ENCODE measurements at places on chromosomes 7 and 10.

DNA sequence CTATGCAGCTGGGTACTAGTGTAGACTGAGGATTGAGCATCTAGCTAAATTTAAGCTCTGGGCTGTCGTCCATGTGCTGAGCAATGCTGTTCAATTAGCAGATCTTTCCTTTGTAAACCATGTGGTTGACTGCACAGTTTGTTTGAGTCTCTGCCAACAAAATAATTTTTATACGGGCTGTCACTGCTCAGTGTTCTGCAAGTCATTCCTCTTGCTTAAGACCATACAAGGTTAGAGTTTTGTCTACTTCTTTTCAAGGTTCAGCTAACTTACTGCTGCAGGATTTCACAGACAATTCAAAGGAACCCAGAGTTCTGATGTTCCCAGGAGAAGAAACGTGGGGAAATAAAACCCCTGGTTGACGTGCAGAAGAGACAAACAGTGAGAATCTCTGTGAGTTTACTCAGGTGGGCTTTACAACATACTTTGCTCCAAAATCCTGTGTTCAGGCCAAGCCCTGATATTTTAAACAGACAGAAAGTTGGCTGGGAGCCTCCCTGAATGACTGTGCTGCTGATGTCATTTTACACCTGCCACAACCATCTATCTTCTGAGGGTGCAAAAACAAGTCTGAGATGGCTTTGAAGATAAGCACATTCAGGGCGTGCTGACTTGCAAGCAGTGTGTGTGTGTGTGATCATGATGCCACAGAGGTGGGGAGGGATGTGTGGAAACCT is 177.1 kb upstream of the SVIL start:
- H3K4me3 ChIP-seq, result no peak overlapping the region
- peaks cover 2% of the 10 kb centered on the region for H3K27me3 ChIP-seq
- H3K27ac ChIP-seq, result peak overlapping the region; percentile 75
- peaks cover 20% of the 10 kb centered on the region for H3K4me1 ChIP-seq
- H3K36me3 ChIP-seq, result no peaks in the 10 kb centered on the region

GRCh38 chr7:107161415-107161814 is 7.4 kb upstream of the HBP1 start:
- H3K27me3 ChIP-seq, result no peaks in the 10 kb centered on the region
- H3K36me3 ChIP-seq, result no peaks in the 10 kb centered on the region
- no peaks in the 10 kb centered on the region for H3K4me1 ChIP-seq
- no peak for DNase-seq

GRCh38 chr10:99850021-99850766 is 67.8 kb downstream of the ABCC2 start:
- no peak overlapping the region for H3K4me3 ChIP-seq
- DNase-seq, result peak; percentile 85
- H3K36me3 ChIP-seq, result no peaks in the 10 kb centered on the region
- H3K4me1 ChIP-seq, result peaks cover 20% of the 10 kb centered on the region
- no peaks in the 10 kb centered on the region for H3K27me3 ChIP-seq

DNA sequence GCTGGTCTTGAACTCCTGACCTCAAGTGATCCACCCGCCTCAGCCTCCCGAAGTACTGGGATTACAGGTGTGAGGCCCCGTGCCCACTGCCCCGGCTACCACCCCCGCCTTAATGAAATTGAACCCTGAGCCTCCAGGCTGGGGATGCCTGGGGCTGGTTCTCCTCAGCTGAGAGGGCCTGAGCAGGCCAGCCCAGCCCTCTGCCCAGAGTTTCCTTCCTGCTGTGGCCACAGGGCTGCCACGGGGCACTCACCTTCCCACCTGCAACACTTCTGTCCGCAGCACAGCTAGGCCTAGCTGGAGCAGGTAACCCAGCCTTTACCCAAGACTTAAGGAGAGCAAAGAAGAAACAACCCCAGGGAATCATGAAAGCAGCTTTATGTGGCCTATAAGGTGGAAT is 78.1 kb upstream of the ANLN start:
- no peaks in the 10 kb centered on the region for H3K27me3 ChIP-seq
- peaks cover 3% of the 10 kb centered on the region for H3K4me1 ChIP-seq
- no peak overlapping the region for H3K4me3 ChIP-seq
- H3K36me3 ChIP-seq, result no peaks in the 10 kb centered on the region
- H3K27ac ChIP-seq, result no peak overlapping the region
- DNase-seq, result no peak

- no peaks in the 10 kb centered on the region for H3K4me1 ChIP-seq
- H3K27me3 ChIP-seq, result no peaks in the 10 kb centered on the region
- H3K27ac ChIP-seq, result no peak overlapping the region
- H3K4me3 ChIP-seq, result no peak overlapping the region
- no peaks in the 10 kb centered on the region for H3K36me3 ChIP-seq
- no peak for DNase-seq
Measured at GRCh38 chr10:37765216-37765615, 92.2 kb downstream of the ZNF248 start.

DNA sequence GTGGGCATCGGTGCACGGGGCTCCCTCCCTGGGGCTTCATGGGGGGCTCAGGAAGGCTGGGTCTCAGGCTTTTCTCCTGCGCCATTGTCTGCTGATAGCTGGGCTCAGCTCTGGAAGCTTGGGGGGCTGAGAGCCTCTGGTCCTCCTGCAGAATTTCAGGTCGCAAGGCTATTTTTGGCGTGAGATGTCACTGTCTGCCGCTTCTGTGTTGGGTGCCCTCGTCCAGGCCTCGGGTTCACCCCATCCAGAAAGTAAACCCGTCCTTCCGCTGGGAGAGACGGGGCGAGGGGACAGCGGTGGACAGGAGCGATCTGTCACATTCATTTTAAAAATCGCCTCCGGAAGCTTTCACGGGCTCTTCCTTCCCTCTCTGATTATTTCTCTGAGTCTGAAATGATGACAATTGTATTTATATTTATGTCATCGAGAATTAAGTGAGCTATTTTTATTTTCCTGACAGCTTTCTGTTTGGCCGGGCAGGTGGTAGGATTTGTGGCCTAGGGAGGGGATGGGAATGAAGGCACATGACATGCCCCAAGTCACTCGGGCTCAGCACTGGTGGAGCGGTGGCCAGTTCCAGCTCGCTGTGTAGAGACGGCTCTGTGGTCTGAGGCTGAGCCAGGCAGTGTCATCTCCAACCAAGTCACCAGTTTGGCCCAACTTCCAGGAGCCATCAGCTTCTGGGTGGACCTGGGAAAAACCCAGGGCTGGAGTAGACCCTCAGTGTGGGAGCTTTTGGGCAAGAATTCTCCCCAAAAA is 40.7 kb upstream of the AP5Z1 start:
- H3K4me1 ChIP-seq, result peaks cover 42% of the 10 kb centered on the region
- H3K27me3 ChIP-seq, result no peaks in the 10 kb centered on the region
- H3K36me3 ChIP-seq, result peaks cover 16% of the 10 kb centered on the region
- no peak overlapping the region for H3K4me3 ChIP-seq
- H3K27ac ChIP-seq, result peak overlapping the region; percentile 84

- H3K27ac ChIP-seq, result no peak overlapping the region
- H3K4me1 ChIP-seq, result no peaks in the 10 kb centered on the region
- no peaks in the 10 kb centered on the region for H3K27me3 ChIP-seq
- no peak overlapping the region for H3K4me3 ChIP-seq
- H3K36me3 ChIP-seq, result no peaks in the 10 kb centered on the region
- DNase-seq, result no peak
Measured at GRCh38 chr10:10519674-10520073, 498.0 kb upstream of the CELF2 start.

DNA sequence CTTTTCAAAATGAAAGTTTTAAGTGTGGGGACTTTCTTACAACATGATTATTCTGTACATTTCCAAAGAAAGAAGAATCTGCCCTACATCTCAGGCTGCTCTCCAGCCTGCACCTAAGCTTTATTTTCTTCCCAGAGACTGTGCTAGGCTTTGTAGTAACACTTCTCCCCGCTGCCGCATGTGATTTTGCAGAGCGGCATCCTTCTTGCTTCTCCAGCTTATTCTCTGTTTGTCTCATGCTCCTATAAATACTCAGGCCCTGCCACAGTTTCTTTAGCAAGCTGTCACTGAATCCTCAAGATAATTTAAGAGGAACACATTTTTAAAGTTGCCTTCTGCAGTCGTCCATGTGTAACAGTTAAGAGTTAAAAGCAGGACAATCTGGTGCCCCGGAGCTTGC is 53.5 kb downstream of the INSYN2A start:
- no peaks in the 10 kb centered on the region for H3K4me1 ChIP-seq
- H3K4me3 ChIP-seq, result no peak overlapping the region
- no peak for DNase-seq
- H3K36me3 ChIP-seq, result peaks cover 17% of the 10 kb centered on the region
- H3K27me3 ChIP-seq, result no peaks in the 10 kb centered on the region

DNA sequence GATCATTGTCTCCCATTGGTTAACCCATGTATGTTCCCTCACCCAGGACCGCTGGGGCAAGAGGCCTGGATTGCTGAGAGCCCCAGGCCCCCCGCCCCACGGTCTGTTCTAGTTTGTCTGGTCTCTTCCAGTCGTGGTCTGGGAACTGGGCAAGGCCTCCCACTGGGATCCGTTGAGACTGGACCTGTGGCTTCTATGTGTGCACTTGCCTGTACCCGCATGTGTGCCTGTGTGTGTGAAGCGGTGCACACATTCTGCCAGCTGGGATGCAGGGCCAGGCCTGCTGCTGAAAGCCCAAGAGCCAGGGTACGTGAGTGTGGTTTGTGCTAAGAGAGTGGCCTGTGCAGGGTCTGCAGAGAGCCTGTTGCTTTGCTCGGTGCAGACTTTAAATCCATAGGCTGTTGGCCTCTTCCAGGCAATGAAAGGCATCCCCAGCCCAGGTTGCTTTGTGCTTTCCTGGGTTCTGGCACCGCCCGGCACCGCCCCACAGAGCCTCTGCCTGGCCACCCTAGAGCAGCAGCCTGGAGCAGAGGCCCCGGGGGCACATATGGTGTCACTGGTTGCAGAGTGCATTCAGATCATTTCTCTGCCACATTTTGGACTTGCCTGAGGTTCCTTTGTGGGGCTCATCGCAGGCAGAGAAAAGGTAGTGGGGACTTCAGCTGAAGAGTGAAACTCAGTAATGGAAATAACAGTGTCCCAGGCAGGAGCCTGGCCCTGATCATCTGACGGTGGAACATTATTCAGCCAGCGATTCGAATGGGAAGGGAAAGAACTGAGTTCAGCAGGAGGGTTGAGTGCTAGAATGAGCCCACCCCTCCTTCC is 215.5 kb downstream of the GLRX3 start:
- peaks cover 4% of the 10 kb centered on the region for H3K27me3 ChIP-seq
- no peak for DNase-seq
- no peaks in the 10 kb centered on the region for H3K4me1 ChIP-seq
- no peak overlapping the region for H3K27ac ChIP-seq
- no peaks in the 10 kb centered on the region for H3K36me3 ChIP-seq
- no peak overlapping the region for H3K4me3 ChIP-seq

DNA sequence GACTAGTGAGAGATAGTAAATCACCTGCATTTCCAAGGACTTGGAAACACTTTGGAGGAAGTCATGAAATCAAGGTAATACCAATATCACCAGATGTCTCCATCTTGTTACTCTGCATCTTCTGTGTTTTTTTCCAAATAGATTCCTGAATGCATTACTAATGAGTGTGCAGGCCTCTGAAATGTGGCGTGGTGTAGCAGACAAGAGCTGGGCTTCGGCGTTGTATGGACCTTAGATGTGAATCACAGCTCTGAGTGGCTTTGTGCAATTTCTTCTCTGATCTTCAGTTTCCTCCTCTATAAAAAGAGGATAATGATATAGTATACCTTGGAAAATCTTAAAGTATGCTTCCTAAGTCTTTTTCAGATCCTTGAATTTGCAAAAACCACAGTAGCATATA is 9.6 kb upstream of the MYPN start:
- H3K36me3 ChIP-seq, result no peaks in the 10 kb centered on the region
- no peak for DNase-seq
- H3K27me3 ChIP-seq, result no peaks in the 10 kb centered on the region
- H3K4me3 ChIP-seq, result no peak overlapping the region

DNA sequence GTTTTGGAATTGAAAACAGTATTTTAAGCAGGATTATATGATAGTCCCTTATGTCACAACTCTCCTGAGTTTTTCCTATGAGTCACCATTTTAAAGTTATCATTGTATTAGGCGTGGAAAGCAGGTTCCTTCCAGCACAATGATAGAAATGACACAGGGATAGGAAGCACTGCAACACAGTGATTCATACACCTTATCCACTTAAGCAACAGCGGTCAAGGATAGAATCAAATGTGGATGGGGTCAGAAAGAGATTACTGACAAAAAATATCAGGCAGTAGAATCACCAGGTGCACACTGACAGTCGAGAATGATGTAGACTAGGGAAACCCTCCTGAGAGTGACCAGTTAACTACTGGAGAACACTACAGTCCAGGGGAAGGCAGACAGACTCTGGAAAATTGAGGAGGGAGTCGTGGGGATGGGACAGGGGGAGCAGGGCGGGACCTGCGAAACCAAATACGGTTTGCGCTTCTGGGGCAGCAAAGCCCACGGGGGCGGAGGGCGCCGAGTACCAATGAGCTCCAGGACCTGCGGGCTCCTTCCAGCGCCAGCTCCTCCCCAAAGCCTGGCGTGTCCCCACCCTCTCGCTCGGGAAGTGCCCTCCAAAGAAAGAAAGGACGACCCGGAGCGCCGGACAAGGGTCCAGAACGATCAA is 479 bp downstream of the PNPLA8 start:
- no peaks in the 10 kb centered on the region for H3K27me3 ChIP-seq
- no peaks in the 10 kb centered on the region for H3K36me3 ChIP-seq
- peak overlapping the region; percentile 75 for H3K4me3 ChIP-seq
- H3K4me1 ChIP-seq, result peaks cover 7% of the 10 kb centered on the region
- no peak for DNase-seq

DNA sequence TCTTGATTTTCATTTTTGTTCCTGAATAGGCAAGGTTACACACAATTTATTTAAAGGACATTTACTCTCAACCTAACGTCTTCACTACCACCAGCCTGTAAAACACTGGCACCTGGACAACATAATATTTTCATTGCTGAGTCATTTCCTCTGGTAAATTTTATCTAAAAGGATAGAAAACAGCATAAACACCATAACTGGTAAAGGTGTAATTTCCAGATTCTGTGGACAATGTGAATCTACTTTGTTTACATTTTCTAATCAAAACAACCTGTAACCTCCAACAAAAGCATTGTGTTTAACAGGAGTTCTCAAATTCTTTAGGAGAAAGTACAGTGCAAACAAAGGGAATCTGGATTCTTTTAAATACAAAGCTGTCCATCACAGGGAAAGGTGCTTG is 472.0 kb upstream of the AKR1E2 start:
- peaks cover 3% of the 10 kb centered on the region for H3K4me1 ChIP-seq
- DNase-seq, result no peak
- H3K36me3 ChIP-seq, result no peaks in the 10 kb centered on the region
- no peaks in the 10 kb centered on the region for H3K27me3 ChIP-seq

- no peak overlapping the region for H3K27ac ChIP-seq
- no peak for DNase-seq
Measured at GRCh38 chr7:35501681-35502080, 193.3 kb downstream of the HERPUD2 start.

DNA sequence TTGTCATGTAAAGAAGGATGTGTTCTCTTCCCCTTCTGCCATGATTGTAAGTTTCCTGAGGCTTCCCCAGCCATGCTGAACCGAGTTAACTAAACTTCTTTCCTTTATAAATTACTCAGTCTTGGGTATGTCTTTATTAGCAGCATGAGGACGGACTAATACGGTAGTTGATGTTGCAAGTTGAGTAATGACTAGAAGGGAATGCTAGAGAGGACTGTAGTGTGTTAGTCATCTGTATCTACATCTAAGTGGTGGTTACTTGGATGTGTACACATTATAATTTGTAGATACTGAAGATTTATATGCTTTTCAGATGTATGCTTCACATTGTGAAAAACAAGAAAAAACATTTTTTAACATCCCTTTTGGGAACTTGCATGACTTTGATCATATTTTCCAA is 244.6 kb downstream of the POLR1F start:
- DNase-seq, result no peak
- H3K27me3 ChIP-seq, result no peaks in the 10 kb centered on the region
- no peak overlapping the region for H3K4me3 ChIP-seq
- no peaks in the 10 kb centered on the region for H3K4me1 ChIP-seq
- no peak overlapping the region for H3K27ac ChIP-seq

- H3K36me3 ChIP-seq, result peaks cover 2% of the 10 kb centered on the region
- H3K27ac ChIP-seq, result no peak overlapping the region
- H3K4me1 ChIP-seq, result peaks cover 34% of the 10 kb centered on the region
Measured at GRCh38 chr7:491292-491957, 28.2 kb downstream of the PDGFA start.

All from muscle of leg (tissue), 16 donors.